ENCODE measurements at places on chromosomes 5 and 9. TPM values are rescaled to one million over a fixed set of nuclear protein-coding genes. Genes with fewer than 3 reads are reported as not detected.

Gene SLIT3
- total RNA-seq, result 70.0 TPM

Gene ENTPD2
- 0.41 TPM for total RNA-seq

Gene DENND4C
- 105 TPM for total RNA-seq

Gene IL9
- total RNA-seq, result not detected

Gene TAF11L12
- not detected for total RNA-seq

DNA sequence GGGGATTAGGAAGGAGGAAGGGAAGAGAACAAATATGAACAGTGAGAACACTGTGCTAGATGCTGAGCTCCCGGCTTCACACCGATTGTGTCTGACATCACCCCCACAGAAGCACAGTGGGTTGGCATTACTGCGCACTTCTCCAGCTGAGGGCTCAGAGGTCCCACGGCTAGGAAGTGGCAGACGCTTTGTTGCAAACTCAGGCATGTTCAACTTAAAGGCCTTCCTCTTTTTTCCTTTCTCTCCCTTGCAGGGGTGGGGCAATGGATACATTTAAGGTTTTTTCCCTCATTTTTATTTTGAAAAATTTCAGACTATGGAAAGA, 15.5 kb upstream of the SHB start:
- no peaks in the 10 kb centered on the region for H3K36me3 ChIP-seq
- H3K4me1 ChIP-seq, result peaks cover 3% of the 10 kb centered on the region
- DNase-seq, result no peak
- no peaks in the 10 kb centered on the region for H3K27me3 ChIP-seq
- no peak overlapping the region for H3K27ac ChIP-seq

DNA sequence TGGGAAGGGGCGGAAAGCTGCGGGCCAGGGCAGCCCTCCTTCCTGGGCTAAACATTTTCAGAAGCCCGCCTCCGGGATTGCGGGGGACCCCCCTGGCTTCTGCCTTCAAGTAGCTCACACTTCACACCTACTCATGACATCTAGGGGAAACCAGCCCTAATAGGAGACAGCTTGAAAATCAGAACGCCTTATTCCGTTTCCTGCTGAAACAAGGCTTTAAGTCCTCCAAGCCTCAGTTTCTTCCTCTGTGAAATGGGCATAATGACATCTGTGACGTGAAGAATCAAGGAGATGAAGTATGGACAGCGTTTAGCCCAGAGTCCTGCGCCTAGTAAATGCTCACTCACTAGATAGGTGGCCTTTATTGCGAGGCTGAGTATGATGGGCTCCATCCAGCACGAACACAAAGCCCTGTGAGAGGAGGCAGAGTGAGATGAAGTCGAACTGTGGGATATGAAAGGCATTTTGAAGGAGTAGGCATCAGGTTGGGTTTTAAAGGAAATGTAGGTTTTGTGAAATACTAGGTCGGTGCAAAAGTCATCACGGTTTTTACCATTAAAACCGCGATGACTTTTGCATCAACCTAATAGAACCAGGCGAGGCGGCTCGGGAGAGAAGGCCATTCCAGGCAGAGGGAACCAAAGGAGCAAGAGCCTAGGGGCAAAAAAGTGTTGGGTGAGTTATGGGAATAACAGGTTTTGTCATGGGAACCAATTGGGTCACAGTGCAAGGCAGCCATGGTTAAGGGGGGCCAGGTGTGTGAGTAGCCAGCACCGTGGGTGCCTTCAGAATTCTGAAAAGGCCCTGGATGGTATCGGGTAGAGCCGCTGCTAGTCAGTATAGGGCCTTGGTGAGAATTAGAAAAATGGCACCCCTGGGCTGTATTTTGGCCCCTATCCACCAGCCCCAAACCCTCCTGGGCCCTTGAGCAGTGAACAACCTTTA, 1.0 kb upstream of the TSC1 start:
- H3K27ac ChIP-seq, result peak overlapping the region; percentile 100
- peaks cover 21% of the 10 kb centered on the region for H3K4me1 ChIP-seq
- no peaks in the 10 kb centered on the region for H3K27me3 ChIP-seq
- peak overlapping the region; percentile 88 for H3K4me3 ChIP-seq
- no peaks in the 10 kb centered on the region for H3K36me3 ChIP-seq

DNA sequence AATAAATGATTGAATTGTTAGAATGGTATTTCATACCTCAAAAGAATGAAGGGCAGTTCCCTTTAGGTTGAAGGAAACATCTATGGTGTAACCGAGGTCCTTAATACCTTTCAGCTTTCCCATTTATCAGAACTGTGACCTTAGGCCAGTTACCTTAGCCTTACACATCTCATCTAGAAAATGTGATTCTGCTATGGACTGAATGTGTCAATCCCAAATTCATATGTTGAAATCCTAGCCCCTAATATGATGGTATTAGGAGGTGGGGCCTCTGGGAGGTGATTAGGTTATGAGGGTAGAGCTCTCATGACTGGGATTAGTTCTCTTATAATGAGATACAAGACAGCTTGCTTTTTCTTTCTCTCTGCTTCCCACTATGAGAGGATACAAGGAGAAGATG, 441.9 kb downstream of the PLK2 start:
- no peak overlapping the region for H3K4me3 ChIP-seq
- no peak overlapping the region for H3K27ac ChIP-seq

- no peak overlapping the region for H3K27ac ChIP-seq
- no peak for DNase-seq
- no peaks in the 10 kb centered on the region for H3K36me3 ChIP-seq
These were observed 352.4 kb upstream of the ACTBL2 start for GRCh38 chr5:57834829-57835608.

DNA sequence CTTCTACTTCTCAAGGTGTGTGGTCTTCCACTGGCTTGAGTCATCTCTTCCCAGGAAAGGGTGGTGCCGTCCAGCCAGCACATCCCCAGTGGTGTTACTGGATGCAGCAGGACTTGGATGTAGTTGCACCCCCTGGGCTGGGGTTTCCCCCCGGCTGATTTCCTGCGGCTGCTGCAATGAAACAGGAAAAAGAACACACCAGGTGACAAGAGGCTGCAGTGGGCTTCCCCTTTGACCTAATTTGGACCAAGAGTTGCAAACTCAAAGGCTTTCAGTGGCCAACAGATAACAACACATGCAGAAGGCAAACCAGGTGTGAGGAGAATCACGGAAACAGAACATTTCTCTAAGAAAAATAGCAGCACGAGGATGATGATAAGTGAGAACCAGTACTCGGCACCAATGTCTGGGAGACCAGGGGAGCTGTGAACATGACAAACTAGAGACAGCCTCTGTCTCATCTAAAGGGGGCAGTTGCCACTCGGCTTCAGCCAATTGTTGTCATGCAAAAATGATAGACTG, 83.7 kb downstream of the PDE6A start:
- no peaks in the 10 kb centered on the region for H3K36me3 ChIP-seq
- DNase-seq, result no peak
- H3K27ac ChIP-seq, result no peak overlapping the region
- H3K4me1 ChIP-seq, result peaks cover 13% of the 10 kb centered on the region

GRCh38 chr5:175880213-175880612, 8.8 kb downstream of the CPLX2 start:
- DNase-seq, result no peak
- H3K4me1 ChIP-seq, result no peaks in the 10 kb centered on the region
- H3K27me3 ChIP-seq, result peaks cover 18% of the 10 kb centered on the region
- no peaks in the 10 kb centered on the region for H3K36me3 ChIP-seq
- H3K4me3 ChIP-seq, result no peak overlapping the region
- H3K27ac ChIP-seq, result no peak overlapping the region
